Kidney capillary endothelial cell (primary cell): ENCODE measurements at places on chromosomes 7 and 10.

GRCh38 chr7:135178364-135178763 lies 7.9 kb upstream of the CYREN start:
- DNase-seq = no peak

DNA sequence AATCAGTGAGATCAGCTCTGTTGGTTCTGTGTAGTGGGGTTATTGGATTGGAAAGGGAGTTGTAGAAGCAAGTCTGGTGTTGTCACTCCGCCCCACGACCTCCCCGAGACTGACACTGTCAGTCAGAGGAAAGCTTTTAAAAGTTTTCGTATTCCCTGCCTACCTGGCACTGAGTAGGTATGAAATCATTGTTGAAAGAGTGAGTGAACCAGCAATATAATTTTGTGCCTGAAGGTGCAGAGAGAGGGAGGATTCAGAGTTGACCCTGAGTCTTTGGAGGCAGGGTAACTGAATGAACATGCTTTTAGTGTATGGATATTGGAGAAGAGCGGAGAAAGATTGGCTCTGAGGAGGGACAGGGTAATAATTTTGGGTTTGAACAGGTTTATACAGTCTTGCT lies 27.3 kb downstream of the CCNY start:
- DNase-seq = no peak

DNA sequence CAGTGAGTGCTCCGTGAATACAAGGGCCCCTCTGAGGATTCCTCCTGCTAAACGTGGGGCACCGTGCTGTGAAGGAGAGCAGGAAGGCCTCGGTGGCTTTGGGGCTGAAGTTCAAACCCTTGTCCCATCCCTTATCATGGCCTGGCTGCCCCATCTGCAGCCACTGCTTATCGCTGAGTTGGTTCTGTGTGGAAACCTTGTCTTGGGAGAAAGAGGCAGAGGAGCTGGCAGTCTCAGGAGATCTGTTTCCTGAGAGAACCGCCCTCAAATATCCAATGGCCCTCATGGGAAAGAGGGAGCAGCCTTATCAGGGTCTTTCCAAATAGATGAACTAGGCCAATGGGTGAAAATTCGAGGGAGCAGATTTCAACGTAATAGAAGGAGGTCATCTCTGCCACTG lies 52.0 kb upstream of the NRF1 start:
- no peak for DNase-seq

GRCh38 chr7:42756841-42757240 lies 155.0 kb downstream of the C7orf25 start:
- DNase-seq = no peak

GRCh38 chr10:70354556-70354955 lies 27.9 kb downstream of the LRRC20 start:
- no peak for DNase-seq

DNA sequence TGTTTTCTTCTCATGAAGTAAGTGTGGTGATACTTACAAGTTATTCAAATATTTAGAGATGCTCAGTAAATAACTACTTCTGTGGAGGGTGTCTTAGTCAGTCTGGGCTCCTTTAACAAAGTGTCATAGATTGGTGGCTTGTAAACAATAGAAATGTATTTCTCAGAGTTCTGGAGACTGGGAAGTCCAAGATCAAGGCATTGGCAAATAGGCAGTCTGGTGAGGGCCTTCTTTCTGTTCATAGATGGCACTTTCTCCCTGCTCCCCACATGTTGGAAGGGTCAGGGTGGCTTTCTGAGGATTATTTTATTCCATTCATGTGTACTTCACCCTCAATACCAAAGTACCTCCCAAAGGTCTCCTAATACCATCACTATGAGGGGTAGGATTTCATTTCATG lies 18.4 kb downstream of the RPA3 start:
- no peak for DNase-seq

DNA sequence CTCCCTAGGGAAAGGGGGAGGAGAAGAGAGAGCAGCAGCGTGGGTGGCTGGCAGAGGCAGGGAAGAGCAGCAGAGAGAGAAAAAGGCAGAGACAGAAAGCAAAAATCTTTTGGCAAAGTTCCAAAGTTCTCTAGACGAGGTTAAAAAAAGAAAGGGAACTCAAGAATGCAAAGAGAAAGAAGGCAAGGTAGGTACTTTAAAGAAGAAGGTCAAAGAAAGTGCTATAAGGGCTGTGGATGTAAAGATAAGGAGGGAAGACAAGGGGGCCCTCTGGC lies 20.2 kb upstream of the OPTN start:
- no peak for DNase-seq
